ENCODE measurements at places on chromosomes 12 and 14.
A peak's percentile ranks its signal among the peaks of the same experiment; 100 is the strongest.

GRCh38 chr12:124345795-124346194 is 50.9 kb downstream of the RFLNA start:
- DNase-seq: no peak

DNA sequence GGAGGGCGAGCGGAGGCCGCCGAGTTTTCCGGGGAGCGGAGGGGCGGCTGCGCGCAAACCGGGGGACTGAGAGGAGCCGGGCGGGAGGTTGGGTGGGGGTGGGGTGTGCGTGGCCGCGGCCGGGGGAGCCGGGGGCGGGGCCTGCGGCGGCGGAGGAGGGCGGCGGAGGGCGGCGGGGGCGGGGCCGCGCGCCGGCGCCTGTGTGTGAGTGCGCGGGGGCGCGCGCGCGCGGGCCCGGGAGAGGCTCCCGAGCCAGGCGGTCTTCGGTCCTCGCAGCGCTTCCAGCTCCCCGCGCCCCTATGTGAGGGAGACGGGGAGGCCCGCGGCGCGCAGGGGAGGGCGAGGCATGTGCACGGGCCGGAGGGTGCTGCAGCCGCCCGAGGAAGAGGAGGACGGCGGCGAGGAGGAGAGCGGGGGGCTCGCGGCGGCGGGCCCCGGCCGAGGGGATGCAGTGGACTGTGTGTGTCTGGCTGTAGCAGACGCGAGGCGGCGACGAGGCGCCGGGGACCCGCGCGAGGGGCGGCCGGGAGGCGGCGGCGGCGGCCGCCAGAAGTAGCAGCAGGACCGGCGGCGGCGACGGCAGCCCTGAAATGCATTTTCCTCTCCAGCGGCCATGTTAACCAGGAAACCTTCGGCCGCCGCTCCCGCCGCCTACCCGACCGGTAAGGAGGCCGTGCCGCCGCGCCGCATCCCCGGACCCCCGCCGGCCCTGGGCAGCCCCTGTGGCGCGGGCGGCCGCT is at the start of gene DYRK2:
Gene DYRK2, plus strand, starts transcription at position 225 of the 740 bp plus-strand sequence. Its CDS starts 389 bp downstream, at position 614.
- peak; percentile 68 for DNase-seq

DNA sequence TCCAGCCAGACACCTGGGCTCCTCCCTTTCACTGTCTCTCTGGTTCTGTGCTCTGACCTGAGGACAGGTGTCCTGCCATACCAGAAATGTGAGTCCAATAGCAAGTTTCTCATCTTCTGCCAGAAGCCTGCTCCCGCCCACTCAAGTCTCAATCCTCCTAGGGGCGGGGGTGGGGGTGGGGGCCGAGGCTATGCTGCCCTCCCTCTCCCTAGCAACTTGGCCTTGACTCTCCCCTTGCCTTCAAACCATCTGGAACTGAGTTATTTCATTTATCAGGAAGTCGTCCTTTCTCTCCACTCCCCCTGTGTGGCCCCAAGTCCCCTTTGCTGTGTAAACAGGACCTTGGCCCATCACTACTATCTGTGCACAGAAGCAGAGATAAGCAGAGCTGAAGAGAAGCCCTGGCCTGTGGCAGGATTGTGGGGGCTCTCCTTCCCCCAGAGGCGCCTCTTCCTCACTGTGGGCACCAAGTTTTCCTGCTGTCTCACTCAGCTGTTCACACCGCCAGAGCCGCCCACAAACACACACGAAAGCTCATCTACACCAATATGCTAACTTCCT is 117.1 kb downstream of the DPF3 start:
- DNase-seq: no peak

DNA sequence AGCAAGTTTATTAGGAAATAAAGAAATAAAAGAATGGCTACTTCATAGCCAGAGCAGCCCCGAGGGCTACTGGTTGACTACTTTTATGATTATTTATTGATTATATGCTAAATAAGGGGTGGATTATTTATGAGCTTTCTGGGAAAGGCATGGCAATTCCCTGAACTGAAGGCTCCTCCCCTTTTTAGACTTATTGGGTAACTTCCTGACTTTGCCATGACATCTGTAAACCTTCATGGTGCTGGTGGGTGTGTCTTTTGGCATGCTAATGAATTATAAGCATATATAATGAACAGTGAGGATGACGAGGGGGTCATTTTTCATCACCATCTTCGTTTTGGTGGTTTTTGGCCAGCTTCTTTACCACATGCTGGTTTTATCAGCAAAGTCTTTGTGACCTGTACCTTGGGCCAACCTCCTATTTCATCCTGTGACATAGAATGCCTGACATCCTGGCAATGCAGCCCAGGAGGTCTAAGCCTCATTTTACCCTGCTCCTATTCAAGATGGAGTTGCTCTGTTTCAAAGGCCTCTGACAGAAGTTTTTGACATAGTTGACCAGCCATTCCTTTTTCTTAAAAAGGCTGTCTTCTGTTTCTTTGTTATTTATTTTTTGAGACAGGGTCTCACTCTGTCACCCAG is 11.1 kb upstream of the PTGES3 start:
- DNase-seq: no peak

DNA sequence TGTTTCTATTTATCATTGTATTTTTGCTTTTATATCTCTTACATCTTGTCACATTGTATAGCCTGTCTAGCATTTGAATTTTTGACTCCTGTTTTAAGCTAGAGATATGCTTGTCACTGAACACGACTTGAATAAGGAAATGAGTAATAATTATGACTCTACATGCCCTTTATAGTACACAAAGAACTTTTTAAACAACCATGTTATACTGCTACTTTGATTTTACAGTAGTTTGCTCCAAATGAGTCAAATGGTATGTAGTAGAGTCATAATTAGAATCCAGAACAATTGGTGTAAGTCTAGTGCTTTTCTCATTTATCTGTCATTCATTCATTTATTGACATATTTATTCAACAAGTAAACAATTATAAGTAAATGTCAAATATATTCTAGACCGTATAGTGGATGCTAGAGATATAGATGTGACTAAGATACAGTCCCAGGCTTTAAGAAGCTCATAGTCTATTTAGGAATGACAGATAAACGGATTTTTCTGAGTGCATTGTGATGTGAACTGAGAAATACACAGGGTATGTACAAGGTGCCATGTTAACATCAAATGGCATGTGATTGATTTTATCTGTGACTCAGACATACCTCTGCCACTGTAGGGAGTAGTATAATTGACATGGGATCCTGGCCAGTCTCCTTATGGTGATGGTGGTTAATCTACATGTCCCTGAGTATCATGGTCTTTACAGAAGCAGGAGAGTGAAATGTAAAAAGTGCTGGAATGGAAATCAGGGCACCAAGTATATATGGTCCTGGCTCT is 799.7 kb downstream of the DIO2 start:
- DNase-seq: no peak

DNA sequence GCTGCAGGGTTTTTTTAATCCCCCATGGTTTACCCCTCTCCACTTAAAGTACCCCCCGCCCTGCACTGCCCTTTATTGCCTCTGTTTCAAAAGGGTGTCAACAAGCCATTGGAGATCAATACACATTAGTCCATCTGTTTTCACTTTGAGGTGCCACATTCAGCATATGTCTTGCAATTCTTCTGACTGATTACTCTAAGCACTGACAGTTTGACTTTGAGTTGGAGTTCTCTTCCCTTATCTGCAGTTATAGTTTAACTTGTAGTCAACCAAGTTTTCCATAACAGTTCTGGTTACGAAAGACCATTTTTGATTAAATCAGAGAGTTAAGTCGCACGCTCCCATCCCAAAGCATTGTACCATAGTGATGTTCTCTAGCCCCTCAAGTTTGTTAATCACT is 260.8 kb upstream of the TBX3 start:
- no peak for DNase-seq

DNA sequence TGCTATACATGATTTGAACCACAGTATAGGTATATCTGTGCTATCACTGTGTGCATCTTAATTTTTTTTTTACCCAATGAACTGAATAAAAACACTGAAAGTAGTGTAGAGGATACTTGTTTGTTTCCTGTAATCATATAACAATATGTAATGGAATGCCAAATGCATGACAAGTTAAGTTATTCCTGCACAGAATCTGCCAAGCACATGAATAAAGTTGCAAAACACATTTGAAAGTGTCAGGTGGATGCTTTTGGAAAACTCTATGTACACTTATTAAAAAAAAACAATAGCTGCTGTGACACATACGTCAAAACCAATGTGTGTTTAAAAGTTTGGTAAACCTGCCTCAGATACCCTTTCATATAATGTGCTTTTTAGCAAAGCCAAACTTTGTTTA is 1638.1 kb upstream of the SEL1L start:
- DNase-seq: no peak

- DNase-seq: no peak
Measured at GRCh38 chr12:41507286-41507685, 319.2 kb downstream of the PDZRN4 start.

DNA sequence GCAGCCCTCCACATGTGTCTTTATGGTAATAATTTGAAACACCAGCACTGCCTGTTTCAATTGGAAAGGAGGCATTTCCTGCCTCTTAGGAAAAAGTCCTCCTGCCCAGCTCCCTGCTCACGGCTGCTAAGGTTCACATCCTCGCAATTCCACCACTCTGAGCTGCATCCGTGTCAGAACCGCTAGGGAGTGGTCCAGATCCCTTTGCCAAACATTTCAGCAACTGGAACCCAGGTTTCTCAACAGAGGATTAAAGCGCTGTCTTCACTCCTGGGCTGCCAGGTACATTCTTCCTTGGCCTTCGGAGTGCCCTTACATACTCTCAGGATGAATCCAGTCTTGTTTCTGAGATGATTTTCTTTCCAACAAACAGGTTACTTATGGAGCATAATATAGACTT is 23.3 kb downstream of the C14orf132 start:
- DNase-seq: no peak

GRCh38 chr14:75183225-75183624 is 6.8 kb upstream of the TMED10 start:
- DNase-seq: no peak

GRCh38 chr12:119239040-119239439 is 60.3 kb downstream of the HSPB8 start:
- no peak for DNase-seq

- no peak for DNase-seq
Measured at GRCh38 chr12:53645165-53645564, 19.0 kb upstream of the ATF7 start.

- no peak for DNase-seq
Measured at GRCh38 chr12:127696963-127697362, 570.0 kb upstream of the TMEM132C start.

DNA sequence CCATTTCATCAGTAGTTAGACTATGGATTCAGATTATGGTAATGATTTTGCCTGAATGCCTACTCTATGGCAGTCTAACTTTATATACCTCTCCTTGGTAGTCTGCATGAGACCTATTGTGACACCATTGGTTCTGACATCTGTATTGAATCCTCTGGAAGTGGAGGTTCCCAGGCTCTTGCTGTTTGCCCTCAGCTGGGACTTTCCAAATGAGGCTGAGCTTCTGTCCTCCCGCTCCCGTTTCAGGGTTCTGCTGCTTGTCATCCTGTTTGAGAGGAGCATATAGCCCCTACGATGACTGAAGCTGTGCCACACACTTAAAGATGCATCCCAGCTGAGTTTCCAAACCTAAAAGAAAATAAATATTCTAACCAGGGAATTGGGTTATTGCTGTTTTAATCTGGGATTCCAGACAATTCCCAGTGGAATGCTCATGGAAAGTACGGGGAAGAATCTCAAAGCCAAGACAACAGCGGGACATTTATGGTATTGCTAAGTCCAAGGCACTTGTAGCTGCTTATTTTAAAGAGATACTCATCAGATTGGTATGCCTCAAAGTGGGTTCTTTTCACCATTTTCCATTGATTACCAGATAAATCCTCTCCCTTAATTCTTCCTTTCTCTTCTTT is 105.9 kb downstream of the ETV6 start:
- DNase-seq: no peak

DNA sequence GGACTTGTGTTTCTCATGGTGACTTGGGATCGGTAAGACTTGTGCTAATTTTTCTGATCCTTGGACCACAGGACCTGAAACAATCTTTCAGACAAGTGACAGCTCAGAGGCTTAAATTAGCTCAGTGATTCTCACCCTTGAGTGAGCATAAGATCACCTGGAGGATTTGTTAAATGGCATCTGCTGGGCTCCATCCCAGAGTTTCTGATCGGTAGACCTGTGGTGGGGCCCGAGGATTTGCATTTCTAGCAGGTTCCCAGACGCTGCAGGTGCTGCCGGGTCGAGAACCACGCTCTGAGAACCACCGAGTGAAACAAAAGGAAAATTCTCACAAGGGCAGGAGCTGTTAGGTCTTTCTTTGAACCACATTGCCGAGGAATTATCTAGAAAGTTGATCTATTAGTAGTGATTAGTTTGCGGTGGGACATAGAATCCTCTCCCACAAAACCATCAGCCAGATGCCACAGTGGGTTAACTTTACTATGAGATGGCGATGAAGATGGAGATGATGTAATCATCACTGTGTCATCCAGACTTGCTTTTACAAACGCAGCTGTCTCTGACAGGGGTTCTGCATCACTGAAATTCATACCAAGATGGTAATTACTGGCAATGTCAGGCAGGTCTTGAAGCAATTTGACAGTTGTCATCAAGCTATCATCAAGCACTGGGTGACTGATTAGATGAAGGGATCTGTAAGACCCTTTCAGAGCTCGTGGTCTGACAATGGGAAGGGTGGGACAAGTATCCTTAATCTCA is 184.0 kb downstream of the AACS start:
- DNase-seq: no peak

GRCh38 chr14:85415015-85415712 is 114.8 kb upstream of the FLRT2 start:
- no peak for DNase-seq

DNA sequence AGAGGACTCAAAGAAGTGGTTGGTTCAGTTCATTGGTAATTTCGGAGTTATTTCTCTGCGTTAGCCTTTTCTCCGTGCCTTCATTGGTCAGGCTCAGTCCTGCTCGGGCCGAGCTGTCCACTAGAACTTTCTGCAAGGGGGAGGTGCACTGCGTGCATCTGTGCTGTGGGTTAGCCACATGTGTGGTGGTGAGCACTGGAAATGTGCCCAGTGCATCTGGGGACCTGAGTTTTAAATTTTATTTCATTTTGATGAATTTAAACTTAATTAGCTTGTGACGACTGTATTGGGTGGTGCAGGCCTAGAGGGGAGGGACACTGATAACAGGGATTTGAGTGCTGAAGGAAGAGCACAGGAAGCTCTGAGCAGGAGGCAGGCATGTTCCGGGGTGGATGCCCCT is 24.5 kb downstream of the SETD1B start:
- no peak for DNase-seq

- no peak for DNase-seq
Measured at GRCh38 chr12:42855362-42855950, 265.9 kb upstream of the PRICKLE1 start.

All from amygdala (tissue), 56 donors.